ENCODE measurements at places on chromosomes 16 and 17. TPM values are rescaled to one million over a fixed set of nuclear protein-coding genes. Genes with fewer than 3 reads are reported as not detected.

DNA sequence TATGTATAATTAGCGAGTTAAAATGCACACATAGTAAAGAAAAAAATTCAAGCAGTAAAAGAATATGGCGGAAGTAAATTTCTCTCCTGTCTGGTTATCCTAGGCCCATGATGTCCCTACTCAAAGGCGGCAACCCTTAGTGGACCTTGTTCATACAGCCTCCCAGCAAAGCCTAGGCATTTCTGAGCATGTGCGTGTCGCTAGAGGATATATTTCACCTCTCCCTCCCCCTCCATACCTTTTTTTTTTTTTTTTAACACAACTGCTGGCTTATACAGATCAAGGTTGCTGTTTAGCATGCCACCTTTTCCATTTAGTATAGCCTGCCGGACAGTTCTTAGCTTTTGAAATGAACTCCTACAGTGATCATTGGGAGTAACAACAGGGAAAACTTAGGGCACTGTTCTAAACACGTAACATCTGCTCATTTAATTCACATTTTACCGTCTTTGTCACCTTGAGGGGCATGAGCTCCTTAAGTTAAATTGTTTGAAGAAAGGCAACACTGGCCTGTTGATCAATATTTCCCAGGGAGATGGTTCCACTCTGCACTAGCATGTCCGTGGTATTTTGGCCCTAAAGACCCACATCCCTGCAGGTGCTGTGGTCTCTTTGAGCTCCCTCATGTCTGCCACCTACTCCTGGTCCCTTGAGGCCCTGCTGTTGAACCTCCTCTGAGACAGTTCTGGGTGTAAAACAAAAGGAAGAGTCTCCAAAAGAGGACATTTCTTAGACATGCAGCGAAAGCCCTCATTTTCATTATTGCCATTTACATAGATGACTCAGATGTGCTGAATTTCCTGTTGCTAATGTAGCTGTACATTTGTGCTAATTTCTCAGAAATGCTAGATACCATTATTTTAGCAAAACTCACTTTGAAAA lies 4.1 kb upstream of the TNFRSF13B start:
- no peak for DNase-seq

DNA sequence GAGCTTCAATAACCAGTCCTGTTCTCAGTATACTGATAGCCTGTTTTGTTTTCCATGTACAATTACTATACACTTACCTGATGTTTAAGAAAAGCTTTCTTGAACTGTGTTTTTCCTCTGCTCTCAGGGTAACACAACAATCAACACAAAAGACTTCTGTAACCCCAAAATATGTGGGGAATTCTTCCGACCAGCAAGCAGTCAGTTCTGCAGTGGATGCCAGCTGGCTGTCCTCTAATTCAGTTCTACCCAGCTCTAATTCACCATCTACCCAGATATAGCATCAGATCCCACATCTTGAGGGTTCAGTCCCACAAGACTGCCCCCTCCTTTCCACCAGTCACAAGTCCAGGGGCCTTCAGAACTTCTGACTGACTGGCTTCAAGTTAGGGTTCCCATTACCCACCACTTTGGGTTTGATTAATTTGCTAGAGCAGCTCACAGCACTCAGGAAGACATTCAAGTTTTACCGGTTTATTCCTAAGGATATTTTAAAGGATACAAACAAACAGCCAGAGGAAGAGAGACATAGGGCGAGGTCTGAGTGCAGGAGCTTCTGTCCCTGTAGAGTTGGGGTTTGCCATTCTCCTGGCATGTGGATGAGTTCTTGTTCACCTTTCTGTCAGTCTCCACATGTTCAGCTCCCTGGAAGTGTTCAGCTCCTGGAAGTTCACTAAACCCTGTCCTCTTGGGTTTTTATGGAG lies 178.2 kb downstream of the CHD9 start:
- DNase-seq, result no peak

GRCh38 chr17:45241328-45242028 lies 19.8 kb downstream of the FMNL1 start:
- DNase-seq, result peak; percentile 55

- DNase-seq, result no peak
Measured at GRCh38 chr17:44941712-44942331, 5.8 kb downstream of the KIF18B start.

- no peak for DNase-seq
Measured at GRCh38 chr16:66728117-66728787, 23.2 kb downstream of the DYNC1LI2 start.

GRCh38 chr17:80793851-80794267 lies 197.8 kb upstream of the CHMP6 start:
- DNase-seq, result no peak

DNA sequence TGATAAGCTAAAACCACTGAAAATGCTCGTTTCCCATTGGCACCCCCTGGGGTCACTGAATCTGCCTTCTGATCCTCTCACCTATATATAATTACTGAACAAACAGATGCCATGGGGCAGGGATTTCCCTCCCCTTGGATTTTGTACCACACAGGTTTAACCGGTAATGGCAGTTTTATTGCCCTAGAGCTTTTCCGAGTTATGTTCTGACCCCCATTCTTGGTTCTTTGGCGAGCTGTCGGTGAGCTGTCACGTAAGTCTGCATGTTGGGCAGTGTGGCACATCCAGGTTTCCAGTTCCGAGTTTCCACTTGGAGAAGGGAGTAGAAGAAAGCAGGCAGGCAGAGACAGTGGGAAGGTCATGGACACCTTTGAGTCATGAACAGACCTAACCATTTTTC lies 7.1 kb downstream of the TMEM97 start:
- DNase-seq, result no peak

DNA sequence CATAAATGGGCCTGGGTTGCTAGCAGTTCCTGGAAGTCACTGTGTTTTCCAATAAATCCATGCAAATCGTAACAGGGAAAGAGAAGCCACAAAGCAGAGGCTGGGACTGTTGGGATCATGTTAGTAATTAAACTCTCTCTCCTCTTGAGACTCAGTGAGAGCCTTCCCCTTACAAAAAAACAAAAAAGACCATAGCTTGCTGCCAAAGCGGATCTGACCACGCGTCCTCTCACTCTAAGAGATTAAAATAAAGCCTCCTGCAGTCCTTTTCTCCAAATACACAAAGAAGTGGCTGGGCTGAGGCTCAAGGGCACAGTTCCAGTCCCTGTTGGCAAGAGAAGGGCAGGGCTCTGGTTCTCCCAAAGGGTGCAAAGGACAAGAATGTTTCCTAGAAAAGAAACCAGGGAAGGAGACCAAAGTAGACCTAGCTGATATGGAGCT lies 38.5 kb downstream of the PIGL start:
- DNase-seq, result peak; percentile 94

DNA sequence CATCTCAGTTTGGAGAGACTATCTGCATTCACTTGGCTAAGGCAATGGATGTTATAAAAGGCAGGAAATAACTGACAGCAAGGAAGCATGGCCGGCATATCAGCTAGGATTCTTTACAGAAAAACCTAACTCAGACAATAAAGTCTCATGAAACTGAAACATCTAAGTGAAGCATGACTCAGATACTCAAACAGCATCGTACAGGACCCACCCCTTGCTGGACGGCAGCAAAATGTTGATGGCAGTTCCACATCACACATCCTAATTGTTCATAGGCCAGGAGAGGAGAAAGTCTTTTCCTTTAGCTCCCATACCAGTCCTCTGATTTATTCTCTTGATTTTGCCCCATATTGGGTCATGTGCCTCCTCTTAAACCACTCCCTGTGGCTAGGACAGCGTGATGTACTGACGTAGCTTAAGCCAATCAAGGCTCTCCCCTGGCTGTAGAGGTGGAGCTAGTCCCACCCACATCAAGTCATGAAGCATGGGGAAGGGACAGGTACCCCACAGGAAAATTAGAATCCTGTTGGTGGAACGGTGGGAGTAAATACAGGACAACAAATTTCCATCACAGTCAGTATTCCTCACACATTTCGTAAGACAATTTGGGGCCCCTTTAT lies 178.9 kb downstream of the IRX3 start:
- no peak for DNase-seq

DNA sequence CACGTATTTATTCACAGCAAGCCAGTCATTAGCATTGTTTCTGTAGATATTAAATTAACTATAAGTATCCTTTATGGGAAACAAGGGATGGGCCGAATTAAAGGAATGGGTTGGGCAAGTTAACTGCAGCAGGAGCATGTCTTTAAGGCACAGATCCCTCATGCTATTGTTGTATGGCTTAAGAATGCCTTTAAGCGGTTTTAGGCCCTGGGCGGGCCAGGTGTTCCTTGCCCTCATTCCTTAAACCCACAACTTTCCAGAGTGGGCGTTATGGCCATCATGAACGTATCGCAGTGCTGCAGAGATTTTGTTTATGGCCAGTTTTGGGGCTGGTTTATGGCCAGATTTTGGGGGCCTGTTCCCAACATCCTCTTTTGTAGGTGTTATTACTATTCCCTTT lies 9.1 kb downstream of the PHKB start:
- no peak for DNase-seq

- DNase-seq, result no peak
Measured at GRCh38 chr17:37385474-37385990, 9.7 kb downstream of the C17orf78 start.

- DNase-seq, result no peak
Measured at GRCh38 chr17:4998027-4998731, 429 bp downstream of the KIF1C start.

GRCh38 chr17:31092475-31093064 lies 2.2 kb upstream of the NF1 start:
- DNase-seq, result no peak

- no peak for DNase-seq
Measured at GRCh38 chr16:4505356-4506147, 29.4 kb downstream of the HMOX2 start.

DNA sequence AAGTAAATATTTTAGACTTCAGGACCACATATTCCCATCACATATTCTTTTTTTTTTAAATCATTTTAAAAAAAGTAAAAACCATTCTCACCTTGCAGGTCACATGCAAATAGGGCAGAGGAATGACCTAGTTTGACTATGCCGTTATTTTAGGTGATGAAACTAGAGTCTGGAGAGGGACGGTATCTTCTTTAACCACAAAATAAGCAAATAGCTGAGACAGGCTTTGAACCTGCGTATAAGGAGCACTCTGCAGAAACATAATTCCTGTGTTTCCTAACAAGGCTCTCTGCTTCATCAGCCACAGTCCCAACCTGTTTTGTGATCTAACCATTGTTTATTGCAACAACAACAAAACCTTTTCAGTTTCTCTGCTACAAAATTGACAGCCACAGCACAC lies 121.5 kb downstream of the PCTP start:
- DNase-seq, result no peak

DNA sequence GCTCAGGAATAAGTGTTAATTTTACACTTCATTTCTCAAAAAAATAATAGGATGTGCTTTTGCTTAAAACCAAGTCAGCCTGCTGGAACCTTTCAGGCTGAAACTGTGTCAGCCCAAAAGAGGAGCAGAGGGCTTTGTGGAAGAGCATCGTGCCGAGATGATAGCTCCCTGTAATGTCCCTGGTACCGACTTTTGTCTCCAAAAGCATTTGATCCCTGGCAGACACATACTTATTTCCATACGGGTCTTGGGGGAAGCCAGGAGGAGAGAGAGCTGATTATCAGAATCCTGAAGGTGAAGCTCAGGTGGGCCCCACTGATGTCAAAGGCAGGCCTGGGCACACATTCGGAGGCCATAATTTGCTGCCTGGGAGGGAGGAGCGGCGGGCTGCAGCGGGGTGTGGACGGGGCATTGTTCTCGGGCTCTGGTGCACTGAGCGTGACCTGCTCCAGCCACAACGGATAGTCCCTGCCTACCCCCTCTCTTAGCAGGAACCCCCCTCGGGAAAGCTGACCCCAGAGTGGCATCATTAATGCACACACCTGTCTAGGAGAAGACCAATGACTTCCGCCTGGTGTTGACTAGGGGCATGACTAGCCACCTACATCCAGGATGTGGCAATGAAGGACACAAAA lies 155.9 kb downstream of the C16orf78 start:
- no peak for DNase-seq

GRCh38 chr16:81532491-81533174 lies 88.0 kb downstream of the CMIP start:
- DNase-seq, result no peak

GRCh38 chr16:12010388-12011251 lies 34.1 kb downstream of the SNX29 start:
- DNase-seq, result no peak

CDRT4 gene
- 15.6 TPM for polyA plus RNA-seq

KRT27 gene
- 0.43 TPM for polyA plus RNA-seq

MEIOB gene
- 0.51 TPM for polyA plus RNA-seq

CHAD gene
- polyA plus RNA-seq, result 4.9 TPM

TMEM132E gene
- polyA plus RNA-seq, result 0.08 TPM

CCL17 gene
- polyA plus RNA-seq, result not detected

CDH15 gene
- polyA plus RNA-seq, result 0.20 TPM

B3GNT9 gene
- polyA plus RNA-seq, result 18.7 TPM

C1QBP gene
- 120 TPM for polyA plus RNA-seq

KLHDC4 gene
- 29.0 TPM for polyA plus RNA-seq

ATP1B2 gene
- 25.5 TPM for polyA plus RNA-seq

SRL gene
- 5.0 TPM for polyA plus RNA-seq

HCRT gene
- polyA plus RNA-seq, result not detected

LRRC36 gene
- 60.5 TPM for polyA plus RNA-seq

DNASE1L2 gene
- polyA plus RNA-seq, result 0.60 TPM

TP53TG3F gene
- polyA plus RNA-seq, result not detected

KRTAP9-2 gene
- not detected for polyA plus RNA-seq
